ENCODE measurements at places on chromosomes 1 and 21. TPM values are rescaled to one million over a fixed set of nuclear protein-coding genes. Genes with fewer than 3 reads are reported as not detected.

The LCE3E gene
- not detected for total RNA-seq

The MAP1LC3C gene
- total RNA-seq: not detected

The DDR2 gene
- 0.67 TPM for total RNA-seq

GRCh38 chr21:38188037-38188436, 68.8 kb upstream of the KCNJ15 start:
- no peaks in the 10 kb centered on the region for H3K4me1 ChIP-seq
- H3K4me3 ChIP-seq: no peak overlapping the region
- no peaks in the 10 kb centered on the region for H3K27me3 ChIP-seq
- no peak overlapping the region for H3K27ac ChIP-seq
- no peaks in the 10 kb centered on the region for H3K36me3 ChIP-seq

DNA sequence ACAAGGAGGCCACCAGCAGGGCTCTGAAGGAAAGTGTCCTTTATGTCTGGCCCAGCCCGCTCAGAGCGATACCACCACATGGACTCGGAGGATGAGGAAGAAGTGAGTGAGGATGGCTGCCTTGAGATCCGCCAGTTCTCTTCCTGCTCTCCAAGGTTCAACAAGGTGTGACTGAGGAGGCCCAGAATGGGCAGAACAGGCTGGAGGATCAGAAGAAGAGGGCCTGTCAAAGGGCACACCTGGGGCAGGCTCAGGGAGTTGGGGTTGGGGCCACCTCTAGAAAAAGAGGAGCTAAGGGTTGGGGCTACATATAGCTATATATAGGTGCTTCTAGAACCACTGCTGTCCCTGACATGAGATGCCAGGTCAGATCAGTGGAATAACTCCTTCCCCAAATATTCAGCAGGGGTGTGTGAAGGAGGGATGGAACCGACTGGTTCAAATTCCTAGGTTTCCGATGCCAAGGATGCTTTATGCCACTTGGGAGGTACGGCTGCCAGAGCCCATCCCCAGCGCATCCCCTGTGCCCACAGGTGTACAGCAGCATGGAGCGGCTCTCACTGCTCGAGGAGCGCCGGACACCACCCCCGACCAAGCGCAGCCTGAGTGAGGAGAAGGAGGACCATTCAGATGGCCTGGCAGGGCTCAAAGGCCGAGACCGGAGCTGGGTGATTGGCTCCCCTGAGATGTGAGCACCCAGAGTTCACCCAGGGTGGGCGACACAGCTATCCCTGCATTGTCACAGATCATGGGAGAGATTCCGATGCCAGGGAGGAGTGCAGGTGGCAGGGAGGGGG, 102.2 kb downstream of the PIK3R3 start:
- DNase-seq: no peak
- H3K36me3 ChIP-seq: no peaks in the 10 kb centered on the region
- no peaks in the 10 kb centered on the region for H3K4me1 ChIP-seq

GRCh38 chr1:35807614-35808449, at the start of gene AGO4:
Gene AGO4 (plus strand): TSS chr1:35808016. CDS start chr1:35808417, 401 bp downstream.
- H3K27ac ChIP-seq: peak within 1 kb of the TSS; percentile 57
- peaks cover 43% of the 10 kb centered on the region for H3K4me1 ChIP-seq
- no peaks in the 10 kb centered on the region for H3K27me3 ChIP-seq
- H3K36me3 ChIP-seq: no peaks in the 10 kb centered on the region

- peak overlapping the region; percentile 10 for H3K27ac ChIP-seq
- DNase-seq: peak; percentile 70
- no peaks in the 10 kb centered on the region for H3K36me3 ChIP-seq
- peaks cover 2% of the 10 kb centered on the region for H3K4me1 ChIP-seq
These were observed 46.3 kb downstream of the GPA33 start for GRCh38 chr1:167043752-167044488.

All from T-cell (primary cell).